ENCODE measurements at places on chromosomes 11 and 22. TPM values are rescaled to one million over a fixed set of nuclear protein-coding genes. Genes with fewer than 3 reads are reported as not detected.

OR5D16 gene
- not detected for total RNA-seq

TMEM41B gene
- 68.1 TPM for total RNA-seq

HTR3B gene
- total RNA-seq, result not detected

- DNase-seq, result no peak
These were observed 277.5 kb downstream of the CTTN start for GRCh38 chr11:70675697-70676374.

DNA sequence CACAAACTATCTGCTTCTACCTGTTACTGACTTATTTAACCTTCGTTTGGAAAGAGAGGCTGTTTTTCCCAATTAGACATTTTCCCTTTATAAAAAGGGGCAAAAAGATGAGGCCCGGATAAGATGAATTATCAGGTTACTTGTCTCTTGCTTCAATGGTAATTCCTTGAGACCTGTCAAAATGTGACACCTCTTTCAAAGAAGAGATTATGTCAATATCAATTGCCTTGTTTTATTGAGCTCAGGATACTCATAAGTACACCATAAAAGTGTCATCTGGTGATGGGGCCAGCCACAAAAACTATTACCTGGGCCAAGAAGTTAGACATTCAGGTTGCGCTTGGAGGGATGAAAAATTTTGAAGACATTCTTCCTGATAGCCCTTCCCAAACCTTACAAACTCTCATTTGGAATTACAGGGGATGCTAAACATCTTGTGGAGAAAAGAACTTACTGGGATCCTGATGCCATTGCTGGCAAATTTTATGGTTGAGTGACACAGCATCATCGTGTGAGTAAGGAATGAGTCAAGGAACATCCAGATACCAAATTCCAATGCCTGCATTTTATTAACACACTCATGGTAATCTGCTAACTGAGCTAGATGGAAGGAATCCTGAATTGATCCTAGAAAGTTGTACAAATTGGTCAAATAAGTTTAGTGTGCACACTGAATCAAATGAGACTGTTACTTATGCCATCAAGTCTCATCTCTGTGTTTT lies 1071.2 kb downstream of the LRRC4C start:
- DNase-seq, result no peak

DNA sequence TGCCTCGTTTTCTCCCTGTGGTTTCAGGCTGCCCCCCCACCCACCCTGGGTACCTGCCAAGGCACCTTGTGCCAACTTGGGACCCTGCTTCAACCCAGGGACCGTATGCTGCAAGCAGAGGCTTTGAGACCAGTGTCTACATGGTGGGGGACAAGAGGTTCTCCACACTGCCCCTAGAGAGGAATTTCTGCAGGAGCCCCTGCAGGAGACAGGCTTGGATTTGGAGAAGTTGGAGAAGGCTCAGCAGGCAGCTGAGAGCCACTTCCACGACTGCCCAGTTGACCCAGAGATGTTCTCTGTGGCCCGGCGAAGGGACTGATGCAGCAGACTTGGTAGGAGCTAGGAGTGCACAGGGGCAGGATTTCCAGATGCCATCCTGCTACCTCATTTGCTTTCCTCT lies 20.1 kb upstream of the NNMT start:
- DNase-seq, result no peak

DNA sequence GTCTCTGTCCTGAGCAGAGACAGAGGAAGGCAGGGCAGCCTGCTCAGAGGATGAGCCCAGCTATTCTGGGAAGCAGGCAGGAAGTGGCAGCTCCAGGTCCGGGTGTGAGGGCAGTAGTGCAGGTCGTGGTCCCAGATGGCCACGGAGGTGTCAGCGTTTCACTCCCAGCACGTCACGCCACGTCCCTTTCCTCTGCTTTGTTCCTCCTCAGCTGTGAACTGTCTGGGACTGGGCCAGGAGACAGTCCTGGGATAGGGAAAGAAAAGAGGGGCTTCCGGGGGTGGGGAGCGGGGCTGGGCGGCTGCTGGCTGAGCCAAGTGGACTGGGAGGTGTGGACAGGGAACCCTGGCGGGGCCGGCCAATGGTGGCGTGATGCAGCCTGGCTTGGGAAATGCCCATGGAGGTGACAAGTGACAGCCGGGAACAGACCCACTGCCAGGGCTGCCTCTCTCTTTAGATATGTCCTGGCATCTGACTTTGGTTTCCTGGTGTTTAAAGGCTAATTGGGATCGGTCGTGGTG lies 64.7 kb downstream of the KCNQ1 start:
- DNase-seq, result no peak

GRCh38 chr22:46673662-46674236 lies 53.6 kb downstream of the GRAMD4 start:
- DNase-seq, result no peak

- no peak for DNase-seq
These were observed 45.6 kb upstream of the POLD3 start for GRCh38 chr11:74546752-74547151.

GRCh38 chr11:120228794-120229384 lies 11.1 kb upstream of the POU2F3 start:
- DNase-seq, result no peak

DNA sequence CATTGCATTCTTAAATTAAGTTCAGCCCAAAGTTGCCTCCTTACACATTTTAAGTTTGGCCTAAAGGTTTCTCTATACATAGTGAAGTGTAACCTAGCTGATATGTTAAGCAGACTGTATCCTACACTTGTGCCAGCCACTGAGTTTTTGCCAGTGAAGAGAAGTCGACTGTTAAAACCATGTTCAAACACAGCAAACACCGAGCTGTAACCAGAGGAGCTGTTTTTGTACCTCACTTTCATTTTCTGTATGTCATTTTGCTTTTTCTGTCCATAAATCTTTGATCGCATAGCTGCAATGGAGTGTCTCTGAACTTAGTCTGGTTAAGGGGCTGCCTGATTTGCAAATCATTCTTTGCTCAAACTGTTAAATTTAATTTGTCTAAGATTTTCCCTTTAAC lies 403.7 kb downstream of the LUZP2 start:
- DNase-seq, result no peak

DNA sequence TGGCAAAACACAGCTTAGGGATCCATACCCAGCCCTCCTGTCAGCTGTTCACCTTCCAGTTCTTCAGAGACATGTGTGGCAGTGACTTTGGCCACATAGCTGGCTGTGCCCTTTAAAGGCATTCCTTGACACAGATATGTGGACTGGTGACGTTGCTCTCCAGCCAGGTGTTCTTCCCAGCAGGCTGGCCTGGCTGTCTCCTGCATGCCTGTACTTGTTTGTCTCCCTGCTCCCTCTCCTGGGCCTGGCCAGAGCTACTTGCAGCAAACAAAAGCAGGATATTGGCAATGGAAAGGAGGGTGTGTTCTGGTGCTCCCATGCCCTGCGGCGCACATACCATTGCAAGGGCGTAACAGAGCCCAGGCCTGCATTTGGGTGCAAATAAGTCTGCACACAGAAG lies 38.3 kb downstream of the PIK3IP1 start:
- DNase-seq, result no peak
